ENCODE measurements at places on chromosomes 4 and X.

DNA sequence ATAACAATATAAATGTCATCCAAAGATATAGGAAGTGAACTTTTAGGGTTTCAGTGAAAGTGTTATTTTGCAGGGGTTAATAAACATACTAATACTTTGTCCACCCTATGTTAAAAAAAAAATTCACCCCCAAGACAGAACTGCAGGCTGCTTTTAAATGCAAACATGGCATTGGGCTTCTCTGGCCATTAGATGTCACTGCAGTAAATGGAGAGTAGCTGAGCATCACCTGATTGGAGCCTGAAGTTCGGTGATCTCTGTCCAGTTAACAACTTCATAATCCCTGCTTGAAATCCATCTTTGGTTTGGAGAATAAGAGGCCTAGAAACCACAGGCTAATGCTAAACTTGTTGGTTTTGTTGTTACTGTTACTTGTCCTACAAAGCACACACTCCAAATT, 18.7 kb downstream of the SLC25A43 start:
- DNase-seq, result no peak

- DNase-seq, result no peak
Measured at GRCh38 chr4:167785523-167785922, 306.8 kb upstream of the ANXA10 start.

DNA sequence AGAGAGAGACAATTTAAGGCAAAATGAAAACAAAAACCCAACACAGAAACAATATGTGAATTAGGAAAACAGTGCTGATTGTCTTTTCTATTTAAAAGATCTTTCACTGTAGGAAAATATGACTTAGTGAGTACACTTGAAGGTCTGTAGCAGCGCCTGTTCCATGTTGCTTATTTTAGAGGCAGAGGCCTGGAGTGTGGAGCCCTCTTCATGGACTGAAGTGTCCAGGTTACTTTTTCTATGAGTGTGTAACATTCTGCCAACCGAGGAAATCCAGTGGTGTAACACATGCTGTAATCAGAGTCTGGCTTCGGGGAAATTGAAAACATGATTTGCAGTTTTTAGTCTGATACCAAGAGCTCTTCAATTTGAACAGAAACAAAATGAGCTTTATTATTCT, 64.0 kb upstream of the GPRIN3 start:
- DNase-seq, result no peak

- no peak for DNase-seq
Measured at GRCh38 chrX:130952266-130953043, 49.4 kb upstream of the ENOX2 start.

- DNase-seq, result no peak
Measured at GRCh38 chr4:156443488-156443887, 489.8 kb upstream of the CTSO start.

- no peak for DNase-seq
Measured at GRCh38 chrX:144722307-144722706, 525.0 kb upstream of the SPANXN1 start.

DNA sequence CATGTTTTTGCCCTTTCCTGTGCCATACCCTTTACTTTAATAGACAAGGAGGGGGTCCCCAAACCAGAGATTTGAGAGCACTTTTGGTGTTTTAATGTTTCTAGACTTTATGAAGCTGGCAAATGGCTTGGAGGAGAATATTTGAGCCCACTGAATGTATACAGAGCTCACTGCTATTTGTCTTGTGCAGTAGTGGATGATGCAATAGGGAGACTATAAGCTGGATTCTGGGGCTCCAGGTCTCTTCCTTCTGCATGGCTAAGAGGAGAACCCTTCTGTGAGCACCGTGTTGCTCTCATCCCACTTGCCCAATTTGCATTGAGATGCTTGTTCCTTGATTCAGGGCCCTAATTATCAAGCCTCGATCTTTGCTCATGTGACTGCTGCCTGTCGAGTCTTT, 8.9 kb upstream of the PUDP start:
- no peak for DNase-seq

GRCh38 chrX:25012793-25013631, 2.8 kb downstream of the ARX start:
- DNase-seq, result no peak

DNA sequence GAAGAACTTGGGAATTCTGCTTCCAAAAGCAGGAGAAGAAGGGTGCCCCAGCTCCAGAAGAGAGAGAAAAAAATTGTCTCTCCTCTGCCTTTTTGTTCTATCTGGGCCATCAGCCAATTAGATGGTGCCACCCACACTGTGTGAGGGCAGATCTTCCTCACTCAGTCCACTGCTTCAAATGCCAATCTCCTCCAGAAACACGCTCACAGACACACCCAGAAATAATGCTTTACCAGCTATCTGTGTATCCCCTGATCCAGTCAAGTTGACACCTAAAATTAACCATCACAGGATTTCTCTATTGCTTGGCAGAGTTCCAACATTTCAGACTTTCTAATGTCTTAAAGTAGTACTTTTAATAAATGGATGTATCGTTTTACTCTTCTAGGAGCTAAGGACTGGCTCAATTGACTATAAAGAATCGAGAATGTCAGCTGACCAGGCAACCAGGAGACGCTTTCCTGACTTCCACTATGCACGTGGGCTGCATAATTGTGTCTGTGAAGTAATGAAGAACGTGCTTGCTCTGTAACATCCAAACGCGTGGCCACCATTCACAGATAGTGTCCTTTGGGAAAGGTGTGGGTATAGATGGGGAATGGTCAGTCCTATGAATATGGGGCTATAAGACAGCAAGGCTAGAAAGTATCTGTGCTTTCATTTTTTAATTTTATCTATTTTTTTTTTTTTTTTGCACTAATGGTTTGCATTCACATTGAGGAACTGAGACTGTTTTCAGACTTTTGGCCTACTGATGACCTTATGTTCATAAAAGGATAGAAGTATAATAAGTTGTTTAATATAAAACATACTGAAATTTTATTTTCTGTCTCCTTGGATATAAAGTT, 9.9 kb upstream of the SMIM20 start:
- peak; percentile 50 for DNase-seq

GRCh38 chr4:7281691-7282665, 89.6 kb downstream of the SORCS2 start:
- no peak for DNase-seq

DNA sequence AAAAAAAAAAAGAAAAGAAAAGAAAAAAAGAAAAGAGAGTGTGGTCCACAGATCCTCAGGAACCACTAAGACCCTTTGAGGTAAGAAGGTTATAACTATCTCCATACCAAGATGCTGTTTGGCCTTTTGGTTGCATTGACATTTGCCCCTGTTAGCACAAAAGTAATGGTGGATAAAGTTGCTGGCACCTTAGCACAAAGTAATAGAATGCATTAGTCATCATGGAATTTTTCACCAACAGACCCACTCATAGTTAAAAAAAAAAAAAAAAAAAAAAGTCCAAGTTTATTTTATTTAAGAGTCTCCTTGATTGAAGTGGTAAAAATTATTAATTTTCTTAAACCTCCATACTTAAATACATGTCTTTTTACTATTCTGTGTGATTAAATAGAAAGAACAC, 78.4 kb upstream of the RBPJ start:
- DNase-seq, result no peak

DNA sequence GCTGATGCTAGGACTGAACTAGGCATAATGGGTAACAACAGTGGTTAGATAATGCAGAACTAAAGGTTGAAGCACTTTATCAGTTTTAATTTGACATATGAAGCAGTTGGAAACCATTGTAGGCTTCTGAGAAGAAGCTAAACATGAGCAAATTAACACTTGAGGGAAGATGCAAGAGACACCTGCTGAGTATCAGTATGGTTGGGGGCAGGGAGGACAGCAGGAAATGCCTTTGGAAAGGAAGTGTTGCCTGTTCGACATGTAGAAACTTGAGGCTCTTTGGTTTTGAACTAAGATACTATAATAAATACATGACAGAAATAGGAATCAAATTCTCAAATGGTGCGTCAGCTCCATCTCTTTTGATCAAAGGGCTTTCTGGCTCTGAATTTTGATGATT, 115.6 kb downstream of the FHIP1A start:
- no peak for DNase-seq

- no peak for DNase-seq
Measured at GRCh38 chr4:130468340-130468739, 1372.4 kb downstream of the C4orf33 start.

DNA sequence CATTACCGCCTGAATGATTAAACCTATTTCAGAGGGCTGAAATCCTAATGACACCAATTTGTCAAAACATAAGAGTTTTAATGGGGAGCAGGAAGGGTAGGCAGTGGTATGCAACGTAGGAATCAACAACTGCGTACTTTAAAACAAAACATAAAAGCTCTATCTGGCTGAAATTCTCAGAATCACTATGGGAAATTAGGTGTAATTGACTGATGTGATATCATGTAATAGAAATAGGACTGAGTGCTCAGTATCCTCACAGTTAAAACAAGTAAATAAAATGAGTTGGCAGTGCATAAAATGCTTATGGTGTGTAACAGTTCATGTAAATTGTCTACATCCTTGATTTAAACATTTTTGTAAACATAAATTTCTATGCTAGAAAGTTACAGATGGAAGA, 13.6 kb upstream of the IGSF1 start:
- DNase-seq, result no peak

GRCh38 chr4:139710073-139710472, 44.5 kb downstream of the MGST2 start:
- DNase-seq, result no peak

DNA sequence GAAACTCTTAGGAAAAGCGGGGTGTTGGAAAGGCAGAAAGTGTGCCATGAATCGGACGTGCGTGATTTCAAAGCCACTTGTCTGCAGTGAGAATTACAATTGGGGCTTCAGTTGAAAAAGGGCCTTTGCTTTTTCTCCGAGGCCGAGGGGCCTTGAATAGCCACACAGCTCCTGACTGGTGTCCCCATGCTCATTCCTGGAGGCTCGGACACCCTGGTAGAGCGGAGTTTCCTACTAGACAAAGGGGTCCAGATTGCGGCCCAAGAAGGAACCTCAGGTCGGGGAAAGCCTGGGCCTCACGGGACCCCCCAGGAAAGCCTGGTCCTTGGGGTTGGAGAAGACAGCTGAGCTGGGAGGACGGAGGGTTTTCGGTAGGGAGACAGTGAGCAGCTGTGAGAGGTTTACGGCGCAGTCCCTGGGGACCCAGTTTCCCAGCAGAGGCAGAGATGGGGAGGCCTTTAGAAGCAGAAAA, 3.0 kb upstream of the SHOX start:
- DNase-seq, result no peak

- DNase-seq, result no peak
Measured at GRCh38 chrX:119158226-119158625, 30.6 kb upstream of the KIAA1210 start.

DNA sequence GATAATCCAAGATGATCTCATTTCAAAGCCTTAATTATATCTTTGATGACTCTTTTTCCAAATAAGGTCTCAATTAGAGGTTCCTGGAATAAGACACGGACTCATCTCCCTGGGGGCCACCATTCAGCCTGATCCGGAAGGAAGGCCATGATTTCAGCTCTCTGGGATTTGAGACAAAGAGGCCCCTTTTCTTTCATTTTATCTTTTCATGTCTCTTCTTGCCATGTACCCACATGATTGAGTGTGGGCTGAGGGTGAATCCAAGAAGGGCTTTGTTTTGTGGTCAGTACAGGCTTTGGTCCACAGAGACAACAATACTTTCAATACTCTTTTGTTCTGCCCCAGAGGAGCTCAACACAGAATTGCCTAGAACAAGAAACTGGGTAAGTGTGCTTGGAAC, 261.2 kb downstream of the TRIML1 start:
- DNase-seq, result no peak

GRCh38 chr4:7390906-7391636, 43.7 kb downstream of the PSAPL1 start:
- no peak for DNase-seq

GRCh38 chrX:133523526-133523925, 108.2 kb upstream of the GPC4 start:
- DNase-seq, result no peak

DNA sequence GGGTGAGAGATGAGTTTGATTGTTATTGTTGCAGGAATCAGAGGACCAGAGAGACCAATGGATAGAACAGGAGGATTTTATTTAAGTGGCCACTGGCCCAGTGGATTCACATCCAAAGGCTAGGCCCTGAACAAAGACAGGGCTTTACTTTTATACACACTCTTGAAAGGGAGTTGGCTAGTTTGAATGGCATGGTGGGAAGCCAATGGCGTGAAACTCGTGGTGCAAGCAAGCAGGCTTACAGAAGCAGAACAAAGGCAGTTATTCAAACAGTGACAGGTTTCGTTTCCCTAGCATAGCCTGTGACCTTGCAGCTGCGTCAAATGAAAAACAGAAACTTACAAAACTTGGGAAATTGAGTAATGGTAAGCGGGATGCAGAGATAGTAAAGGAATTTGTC, 110.2 kb upstream of the PRDX4 start:
- DNase-seq, result no peak

DNA sequence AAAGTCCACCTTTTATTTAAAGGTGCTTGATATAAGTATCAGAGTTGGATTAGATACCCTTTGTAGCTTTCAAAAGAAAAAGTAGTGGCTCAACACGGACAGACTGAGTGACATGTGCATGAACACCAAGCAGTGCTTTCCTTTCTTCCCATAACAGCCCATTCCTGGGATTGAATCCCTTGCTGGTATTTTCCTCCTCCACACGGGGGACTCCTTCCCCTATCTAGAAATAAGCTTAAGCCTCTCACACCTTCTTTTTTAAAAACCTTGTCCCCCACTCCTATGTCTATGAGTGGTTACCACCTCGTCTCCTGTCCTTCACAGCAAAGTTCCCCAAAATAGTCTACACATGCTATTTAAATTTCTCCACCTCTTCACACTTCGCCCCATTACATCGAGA, 5.1 kb downstream of the AP1S2 start:
- no peak for DNase-seq

GRCh38 chrX:82756272-82756671, 751.8 kb upstream of the POU3F4 start:
- DNase-seq, result no peak

DNA sequence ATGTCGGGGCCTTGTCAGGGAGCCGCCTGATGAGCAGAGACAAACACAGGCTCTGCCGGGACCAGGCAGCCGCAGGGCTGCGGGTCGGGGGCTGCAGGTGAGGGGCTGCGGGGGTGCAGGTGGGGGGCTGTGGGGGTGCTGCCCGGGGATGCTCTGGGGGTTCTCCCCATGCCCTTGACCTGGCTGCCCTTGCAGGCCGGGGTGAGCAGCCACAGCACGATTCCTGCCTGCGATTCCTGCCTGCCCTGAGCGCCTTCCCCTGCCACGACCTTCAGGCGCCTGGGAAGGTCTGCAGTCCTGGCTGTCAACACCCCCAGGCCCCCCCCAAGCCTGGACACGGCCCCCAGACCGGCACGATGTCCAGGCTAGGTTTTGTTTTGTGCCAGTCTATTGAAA, 106.3 kb downstream of the FAM53A start:
- no peak for DNase-seq

- DNase-seq, result no peak
Measured at GRCh38 chr4:38641811-38642210, 22.2 kb upstream of the KLF3 start.

- no peak for DNase-seq
Measured at GRCh38 chr4:137543198-137543597, 10.9 kb upstream of the PCDH18 start.

- no peak for DNase-seq
Measured at GRCh38 chr4:89000844-89001360, 56.1 kb downstream of the FAM13A start.
